Bronchus fibroblast of lung (primary cell): ENCODE measurements at places on chromosomes 7 and 10. TPM values are rescaled to one million over a fixed set of nuclear protein-coding genes. Genes with fewer than 3 reads are reported as not detected.

PWWP2B gene
- total RNA-seq = 4.2 and 4.5 TPM in 2 replicates

RSBN1L gene
- total RNA-seq = 8.6 and 10.9 TPM in 2 replicates

MINDY4 gene
- total RNA-seq = 5.1 and 6.7 TPM in 2 replicates

TEX36 gene
- total RNA-seq = not detected in 2 replicates

OR6V1 gene
- total RNA-seq = not detected in 2 replicates

NEUROD6 gene
- not detected in 2 replicates for total RNA-seq

WEE2 gene
- not detected in 2 replicates for total RNA-seq

MRPS24 gene
- total RNA-seq = 243 and 270 TPM in 2 replicates

PDZD7 gene
- total RNA-seq = 0.84 and 1.0 TPM in 2 replicates

UBTD1 gene
- total RNA-seq = 19.5 and 20.2 TPM in 2 replicates

TSPAN33 gene
- total RNA-seq = 0.30 and 0.67 TPM in 2 replicates

CUBN gene
- 0.17 and 0.89 TPM in 2 replicates for total RNA-seq

TAC1 gene
- total RNA-seq = 0.15 TPM in 1 of 2 replicates, not detected in the other

VGF gene
- total RNA-seq = 1.7 and 1.9 TPM in 2 replicates

C7orf57 gene
- 0.17 TPM in 1 of 2 replicates, not detected in the other for total RNA-seq

ADCK2 gene
- 14.4 and 16.1 TPM in 2 replicates for total RNA-seq

NPTX2 gene
- 0.45 and 0.50 TPM in 2 replicates for total RNA-seq

CD36 gene
- 0.15 TPM in 1 of 2 replicates, not detected in the other for total RNA-seq

EN2 gene
- not detected in 2 replicates for total RNA-seq

CAV2 gene
- total RNA-seq = 87.1 and 92.9 TPM in 2 replicates

CFAP69 gene
- total RNA-seq = 0.30 and 0.67 TPM in 2 replicates

ENO4 gene
- under 0.01 and 0.17 TPM in 2 replicates for total RNA-seq

UTF1 gene
- not detected in 2 replicates for total RNA-seq

NUTM2E gene
- total RNA-seq = not detected in 2 replicates

DKK1 gene
- 44.4 and 53.1 TPM in 2 replicates for total RNA-seq

TMEM270 gene
- not detected in 2 replicates for total RNA-seq

AKR1C8 gene
- total RNA-seq = not detected in 2 replicates

PRLHR gene
- not detected in 2 replicates for total RNA-seq

ITPRID1 gene
- not detected in 2 replicates for total RNA-seq

SGPL1 gene
- total RNA-seq = 16.0 and 16.2 TPM in 2 replicates

CHAT gene
- total RNA-seq = not detected in 2 replicates

ZNF25 gene
- 4.5 and 5.0 TPM in 2 replicates for total RNA-seq

CTTNBP2 gene
- total RNA-seq = 2.5 and 3.1 TPM in 2 replicates

TSPAN15 gene
- total RNA-seq = under 0.01 and 0.30 TPM in 2 replicates
